ENCODE measurements at places on chromosomes 6 and 20.

GRCh38 chr6:53513519-53513966, 31.4 kb downstream of the GCLC start:
- no peak for DNase-seq

GRCh38 chr6:148770408-148771211, 23.8 kb downstream of the UST start:
- no peak for DNase-seq

DNA sequence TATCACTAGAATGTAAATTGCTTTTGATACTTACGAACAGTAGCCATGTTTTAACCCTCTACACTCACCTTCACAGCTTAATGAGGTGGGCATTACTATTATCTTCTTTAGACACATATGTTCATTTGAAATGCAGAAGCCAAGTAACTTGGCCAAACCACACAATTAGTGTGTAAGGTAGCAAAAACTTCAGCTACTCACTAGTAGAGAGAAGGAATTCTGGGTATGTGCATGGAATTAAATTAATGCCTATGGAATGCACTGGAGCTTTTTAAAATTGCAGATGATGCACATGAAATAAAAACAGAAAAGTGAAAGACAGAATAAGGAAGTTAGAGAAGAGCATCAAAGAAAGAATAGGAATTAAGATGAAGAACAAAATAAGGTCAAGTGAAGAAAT, 494.0 kb downstream of the ADGRB3 start:
- DNase-seq = no peak

DNA sequence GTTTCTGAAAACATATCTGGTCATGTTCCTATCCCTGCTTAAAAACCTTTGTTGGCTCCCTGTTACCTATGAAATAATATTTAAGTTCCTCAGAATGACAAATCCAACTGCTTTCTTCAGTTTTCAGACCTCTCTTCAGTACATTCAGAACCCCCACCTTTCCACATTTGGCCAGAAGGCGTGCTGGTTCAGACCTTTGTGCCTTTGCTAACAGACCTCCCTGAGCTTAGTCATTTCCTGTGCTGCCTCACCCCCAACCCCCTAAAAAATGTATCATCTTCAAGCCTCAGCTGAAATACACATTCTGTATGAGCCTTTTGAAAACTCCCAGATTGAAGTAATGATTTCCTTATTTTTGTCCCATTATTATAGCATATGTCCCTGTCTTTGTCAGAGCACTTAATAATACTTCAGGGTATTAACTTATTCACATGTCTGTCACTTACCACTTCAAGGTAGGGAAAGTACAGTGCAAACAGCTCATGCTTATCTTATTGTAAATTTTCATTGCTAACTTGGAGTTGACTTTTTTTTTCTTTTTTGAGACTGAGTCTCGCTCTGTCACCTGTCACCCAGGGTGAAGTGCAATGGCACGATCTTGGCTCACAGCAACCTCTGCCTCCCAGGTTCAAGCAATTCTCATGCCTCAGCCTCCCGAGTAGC, 19.7 kb downstream of the FAM217A start:
- DNase-seq = no peak

DNA sequence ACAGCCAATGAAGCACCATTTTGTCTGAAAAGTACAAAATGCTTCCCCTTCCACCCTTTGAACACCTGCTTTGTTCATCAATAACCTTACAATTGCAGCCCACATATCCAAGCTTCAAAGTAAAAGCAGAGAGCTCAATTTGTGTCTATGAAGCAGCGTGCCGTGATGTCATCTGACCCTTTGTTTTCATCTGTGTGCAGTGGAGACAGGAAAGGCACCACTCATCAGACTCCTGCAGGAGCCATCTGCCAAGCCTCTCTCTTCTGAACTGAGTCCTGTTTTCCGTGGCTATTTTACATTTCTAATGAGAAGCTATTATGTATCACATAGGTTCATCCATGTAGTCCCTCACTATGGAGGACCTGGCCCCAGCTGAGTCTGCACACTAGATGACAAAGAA, 7.5 kb upstream of the LY86 start:
- DNase-seq = no peak

- no peak for DNase-seq
Measured at GRCh38 chr6:9938801-9939200, 476.1 kb downstream of the TFAP2A start.

DNA sequence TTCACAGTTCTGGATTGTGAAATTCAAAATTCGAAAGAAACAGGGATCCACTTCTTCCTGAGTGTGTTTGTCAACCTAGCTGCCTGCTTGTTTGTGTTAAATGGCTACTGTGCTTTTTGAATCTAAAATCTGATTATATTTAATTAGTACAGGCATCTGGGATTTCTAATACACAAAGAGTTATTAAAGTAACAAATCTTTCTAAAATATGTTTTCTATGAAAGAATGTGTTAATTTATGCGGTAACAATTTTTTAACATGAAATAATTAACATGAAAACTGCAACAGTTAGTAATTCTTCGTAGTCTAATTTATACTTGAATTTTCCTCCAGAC, 81.2 kb upstream of the TRAF3IP2 start:
- no peak for DNase-seq

DNA sequence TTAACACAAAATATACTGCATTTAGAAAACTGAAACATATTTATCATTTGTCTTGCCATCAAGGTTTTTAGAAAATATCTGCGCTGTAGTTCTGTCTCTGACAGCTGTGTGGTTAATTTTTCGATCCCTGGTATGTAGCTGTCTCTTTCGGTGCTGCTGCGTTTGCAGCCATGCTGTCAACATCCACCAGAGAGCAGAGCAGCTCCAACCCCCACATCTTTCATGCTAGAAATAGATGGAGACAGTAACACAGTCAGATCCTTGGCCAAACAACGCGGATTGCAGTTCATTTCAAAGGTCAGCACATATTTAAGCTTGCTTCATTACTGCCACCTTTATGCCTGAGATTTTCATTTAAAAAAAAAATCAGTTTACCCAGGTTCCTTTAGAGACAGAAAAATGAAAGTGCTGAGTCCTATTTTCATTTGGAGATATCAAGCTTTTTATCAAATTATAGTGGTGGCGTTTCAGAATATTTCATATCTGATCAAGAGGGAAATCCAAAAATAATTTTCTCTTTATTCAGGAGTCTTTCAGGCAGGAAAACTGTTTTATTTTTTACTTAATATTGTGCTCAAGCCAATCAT, 157.7 kb upstream of the MMS22L start:
- DNase-seq = no peak

GRCh38 chr6:74166849-74167248, 470.8 kb downstream of the CD109 start:
- no peak for DNase-seq

GRCh38 chr20:61030130-61030529, 221.9 kb upstream of the CDH4 start:
- no peak for DNase-seq

- no peak for DNase-seq
Measured at GRCh38 chr6:17907406-17908229, 79.8 kb downstream of the KIF13A start.

Data from left renal cortex interstitium (tissue), 4 donors.